Tibial artery (tissue), 4 donors: ENCODE measurements at places on chromosomes 5 and 9.
A peak's percentile ranks its signal among the peaks of the same experiment; 100 is the strongest.

DNA sequence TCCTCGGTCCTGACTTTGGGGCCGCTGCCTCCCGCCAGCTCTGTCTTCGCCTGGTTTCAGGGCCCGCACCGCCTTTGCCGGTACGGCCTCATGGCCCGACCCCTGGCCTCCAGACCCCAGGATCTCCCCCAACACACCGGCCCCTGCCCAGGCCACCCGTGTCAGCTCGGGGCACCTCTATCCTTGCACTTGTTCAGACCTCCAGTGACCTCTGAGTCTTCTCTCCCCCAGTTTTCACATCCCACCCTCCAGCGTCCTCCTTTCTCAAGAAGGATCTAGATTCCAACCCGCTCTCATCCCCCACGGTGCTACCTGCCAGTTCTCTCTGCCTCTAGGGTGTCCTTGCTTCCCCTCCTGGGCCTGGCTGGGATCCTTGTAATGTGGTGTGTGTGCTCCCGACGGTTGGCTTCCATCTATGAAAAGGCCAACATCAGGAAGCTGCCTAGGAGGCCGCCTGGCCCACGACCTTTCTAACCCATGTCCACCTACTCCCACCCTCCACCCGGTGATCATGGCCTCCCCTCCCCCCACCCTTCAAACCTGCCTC is 61.1 kb downstream of the SPATA31C2 start:
- H3K27ac ChIP-seq: peak overlapping the region; percentile 31
- no peaks in the 10 kb centered on the region for H3K4me1 ChIP-seq
- no peaks in the 10 kb centered on the region for H3K27me3 ChIP-seq
- DNase-seq: no peak
- no peaks in the 10 kb centered on the region for H3K36me3 ChIP-seq

GRCh38 chr9:98248737-98249474 is 6.5 kb downstream of the TBC1D2 start:
- peak overlapping the region; percentile 19 for H3K27ac ChIP-seq
- no peak overlapping the region for H3K4me3 ChIP-seq
- no peaks in the 10 kb centered on the region for H3K27me3 ChIP-seq
- no peaks in the 10 kb centered on the region for H3K4me1 ChIP-seq

- DNase-seq: no peak
- no peak overlapping the region for H3K4me3 ChIP-seq
- H3K27me3 ChIP-seq: no peaks in the 10 kb centered on the region
- H3K4me1 ChIP-seq: no peaks in the 10 kb centered on the region
Observed at GRCh38 chr9:117917873-117918272, 213.7 kb downstream of the TLR4 start.

GRCh38 chr9:9998491-9999287 is 614.1 kb downstream of the PTPRD start:
- no peaks in the 10 kb centered on the region for H3K4me1 ChIP-seq
- no peaks in the 10 kb centered on the region for H3K27me3 ChIP-seq
- no peaks in the 10 kb centered on the region for H3K36me3 ChIP-seq
- no peak overlapping the region for H3K27ac ChIP-seq

DNA sequence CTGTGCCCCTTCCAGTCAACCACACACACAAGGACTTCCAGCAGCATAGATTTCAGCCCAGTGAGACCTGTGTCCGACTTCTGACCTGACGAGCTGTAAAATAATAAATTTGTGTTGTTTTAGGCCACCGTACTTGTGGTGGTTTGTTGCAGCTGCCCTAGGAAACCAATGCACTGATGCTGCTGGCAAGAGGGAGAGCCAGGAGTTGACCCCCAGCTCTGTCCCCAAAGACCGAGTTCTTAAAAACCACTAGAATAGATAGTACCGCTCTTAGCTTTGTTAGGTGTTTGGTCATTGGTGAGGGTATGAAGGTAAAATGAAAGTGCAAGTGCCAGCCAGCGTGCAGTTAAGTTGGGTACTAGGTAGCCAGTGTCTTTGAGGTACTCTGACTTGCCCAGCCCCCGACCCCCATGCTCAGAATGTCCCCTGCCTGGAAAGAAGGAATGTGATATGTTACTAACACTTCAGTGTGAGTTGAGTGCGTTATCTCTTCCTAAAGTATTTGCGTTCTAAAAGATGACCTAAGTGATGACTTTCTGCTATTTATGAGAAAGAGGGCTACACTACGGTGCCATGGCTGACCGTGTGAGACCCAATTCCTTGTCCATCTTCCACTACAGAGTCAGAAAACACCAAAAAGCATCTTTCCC is 185.6 kb downstream of the AOPEP start:
- no peak overlapping the region for H3K27ac ChIP-seq
- H3K4me3 ChIP-seq: no peak overlapping the region
- no peaks in the 10 kb centered on the region for H3K36me3 ChIP-seq
- no peak for DNase-seq

DNA sequence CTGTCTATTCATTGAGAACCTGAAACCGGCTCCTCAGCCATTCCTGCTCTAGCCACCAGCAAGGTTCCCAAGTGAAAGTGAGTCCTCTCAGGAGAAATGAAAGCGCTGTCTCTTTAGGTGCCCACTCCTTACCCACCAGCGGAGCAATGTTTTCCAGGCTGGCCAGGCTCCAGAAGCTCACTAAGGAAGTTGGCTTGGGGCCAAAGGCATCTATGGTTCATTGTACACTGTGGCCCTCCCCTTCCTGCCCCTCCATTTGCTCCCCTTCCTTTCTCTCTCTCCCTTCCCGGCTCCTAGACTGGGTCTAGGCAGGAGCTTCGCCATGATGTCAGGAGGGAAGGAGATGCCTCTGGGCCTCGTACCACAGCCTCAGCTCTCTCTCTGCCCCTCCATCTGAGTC is 1.1 kb upstream of the GABRP start:
- H3K27ac ChIP-seq: no peak overlapping the region
- no peak overlapping the region for H3K4me3 ChIP-seq
- H3K4me1 ChIP-seq: no peaks in the 10 kb centered on the region

GRCh38 chr5:111756581-111757354 is at the start of gene NREP:
NREP (minus strand) TSS chr5:111757194; CDS start chr5:111755772, 1,422 bp downstream.
- H3K36me3 ChIP-seq: no peaks in the 10 kb centered on the region
- H3K4me3 ChIP-seq: peak within 1 kb of the TSS; percentile 62
- peaks cover 10% of the 10 kb centered on the region for H3K4me1 ChIP-seq
- H3K27me3 ChIP-seq: no peaks in the 10 kb centered on the region

GRCh38 chr9:708551-709432 is 132.7 kb upstream of the DMRT1 start:
- no peak for DNase-seq
- peak overlapping the region; percentile 52 for H3K4me3 ChIP-seq
- H3K27me3 ChIP-seq: no peaks in the 10 kb centered on the region
- peaks cover 24% of the 10 kb centered on the region for H3K36me3 ChIP-seq

DNA sequence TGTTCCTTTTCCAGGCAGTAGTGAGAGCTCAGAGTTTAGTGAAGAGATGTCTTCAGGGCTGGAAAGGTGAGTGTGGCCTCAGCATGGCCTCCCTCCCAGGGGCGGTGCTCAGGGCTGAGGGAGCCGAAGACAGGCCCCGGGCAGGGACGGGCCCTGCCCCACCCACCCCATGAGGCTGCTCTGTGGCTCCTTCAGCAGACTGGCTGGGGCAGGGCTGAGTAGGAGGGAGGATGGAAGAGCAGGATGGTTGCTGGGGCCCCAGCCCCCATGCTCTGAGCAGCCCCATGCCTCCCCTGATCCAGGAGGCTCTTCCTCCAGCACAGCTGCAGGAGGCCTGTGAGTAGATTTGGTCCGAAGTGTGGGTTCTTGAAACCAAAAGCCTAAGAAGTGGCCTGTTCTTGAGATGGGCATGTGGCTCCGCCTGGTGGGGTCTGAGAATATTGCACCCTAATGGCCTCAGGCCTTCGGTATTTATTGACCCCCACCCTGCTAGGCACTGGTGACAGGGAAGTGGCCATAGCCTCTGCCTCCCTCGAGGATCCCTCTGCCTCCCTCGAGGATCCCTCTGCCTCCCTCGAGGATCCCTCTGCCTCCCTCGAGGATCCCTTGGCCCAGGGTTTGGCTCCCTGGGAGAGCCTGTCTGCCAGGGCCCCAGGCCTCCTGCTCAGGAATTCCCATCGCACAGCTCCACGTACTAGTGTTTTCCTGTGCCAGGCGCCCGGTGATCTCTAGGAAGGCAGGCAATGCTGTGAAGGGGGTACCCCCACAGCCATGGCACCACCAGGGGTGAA is 65.4 kb upstream of the GARNL3 start:
- peaks cover 19% of the 10 kb centered on the region for H3K4me1 ChIP-seq
- H3K4me3 ChIP-seq: no peak overlapping the region
- H3K27me3 ChIP-seq: no peaks in the 10 kb centered on the region

DNA sequence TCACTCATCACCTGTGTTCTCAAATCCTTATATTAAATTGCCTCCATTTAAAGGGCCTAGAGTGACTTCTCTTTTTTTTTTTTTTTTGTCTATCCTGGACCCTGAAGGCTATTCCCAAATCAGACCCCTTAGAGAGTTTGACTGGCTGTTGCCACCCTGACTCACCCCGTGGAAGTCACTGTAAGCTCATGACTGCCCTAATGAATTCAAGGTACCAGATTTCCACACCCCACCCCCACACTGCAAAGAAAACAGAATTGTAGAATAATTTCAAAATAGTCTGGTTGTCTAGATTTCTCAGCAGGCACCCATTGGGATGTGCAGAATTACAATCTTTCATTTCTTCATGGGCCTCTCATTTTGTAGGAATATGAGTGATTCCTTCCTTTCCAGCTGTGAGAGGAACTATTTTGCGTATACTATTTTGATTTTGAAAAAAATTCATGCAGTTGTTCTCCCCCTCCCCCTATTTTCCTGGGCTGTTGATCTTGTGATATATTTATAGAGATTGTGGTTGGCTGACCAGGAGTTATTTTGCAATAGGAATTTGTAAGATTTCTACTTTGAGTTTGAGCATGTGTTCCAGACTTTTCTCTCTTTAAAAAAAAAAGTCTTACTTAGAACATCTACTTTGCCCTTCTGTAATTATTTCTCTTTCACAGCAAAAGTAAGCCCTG is 79.1 kb downstream of the ZNF618 start:
- DNase-seq: peak; percentile 77
- no peak overlapping the region for H3K4me3 ChIP-seq
- peak overlapping the region; percentile 84 for H3K27ac ChIP-seq
- H3K27me3 ChIP-seq: no peaks in the 10 kb centered on the region
- H3K36me3 ChIP-seq: no peaks in the 10 kb centered on the region

DNA sequence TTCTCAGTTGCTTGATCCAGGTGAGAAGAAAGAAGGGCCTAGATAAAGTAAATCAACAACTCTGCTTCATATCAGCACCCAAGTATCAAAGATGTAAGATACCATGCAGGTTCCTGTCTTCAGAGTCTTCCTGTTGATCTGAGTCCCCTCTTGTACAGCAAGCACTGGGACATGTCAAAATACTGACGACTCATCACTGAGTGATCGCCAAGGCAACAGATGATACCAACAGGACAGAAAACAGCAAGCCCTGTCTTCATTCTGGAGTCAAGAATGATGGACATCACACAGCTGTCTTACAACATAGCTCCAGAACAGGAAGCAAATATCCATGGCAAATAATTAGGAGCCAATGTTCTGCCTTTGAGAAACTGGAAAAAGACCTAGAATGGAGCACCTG is 83.7 kb downstream of the TARS1 start:
- H3K27me3 ChIP-seq: no peaks in the 10 kb centered on the region
- no peak for DNase-seq
- H3K27ac ChIP-seq: no peak overlapping the region
- H3K4me1 ChIP-seq: no peaks in the 10 kb centered on the region
- no peaks in the 10 kb centered on the region for H3K36me3 ChIP-seq

DNA sequence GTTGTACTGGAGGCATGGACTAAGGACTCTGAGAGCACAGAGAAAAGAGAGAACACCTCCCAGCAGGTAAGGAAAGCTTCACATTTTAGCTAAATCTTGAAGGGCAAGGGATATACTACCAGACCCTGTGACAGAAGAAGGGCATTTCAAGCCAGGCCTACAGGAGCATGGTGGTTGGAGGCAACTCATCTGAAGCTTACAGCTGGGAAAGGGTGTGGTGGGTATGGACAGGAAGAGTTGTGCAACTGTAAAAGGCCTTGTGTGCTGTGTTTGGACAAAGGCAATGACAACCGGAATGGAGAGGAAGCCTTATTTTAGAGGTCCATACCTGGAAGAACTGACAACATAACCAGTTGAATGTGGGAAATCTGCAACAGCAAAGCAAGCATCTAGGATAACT is 31.2 kb downstream of the NIPSNAP3B start:
- no peak overlapping the region for H3K4me3 ChIP-seq
- H3K4me1 ChIP-seq: no peaks in the 10 kb centered on the region
- peaks cover 92% of the 10 kb centered on the region for H3K36me3 ChIP-seq
- H3K27ac ChIP-seq: no peak overlapping the region
- DNase-seq: peak; percentile 39
- H3K27me3 ChIP-seq: no peaks in the 10 kb centered on the region

DNA sequence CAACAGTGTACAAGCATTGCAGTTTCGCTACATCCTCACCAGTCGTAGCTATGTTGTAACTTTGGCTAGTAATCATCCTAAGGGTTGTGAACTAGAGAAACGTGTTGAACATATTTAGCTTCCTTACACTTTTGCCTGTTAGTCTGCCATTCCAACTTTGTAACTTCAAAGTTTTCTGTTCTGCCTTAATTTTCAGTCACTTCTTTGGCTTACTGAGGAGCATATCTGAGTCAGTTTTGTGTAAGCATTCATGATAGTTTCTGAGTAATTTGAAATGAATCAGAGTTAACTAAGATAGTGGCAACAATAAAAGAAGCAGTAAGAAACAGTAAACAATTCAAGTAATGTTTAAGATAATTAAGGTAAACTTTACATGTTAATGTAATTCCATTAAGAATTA is 58.9 kb upstream of the MCCC2 start:
- peaks cover 11% of the 10 kb centered on the region for H3K36me3 ChIP-seq
- no peak overlapping the region for H3K27ac ChIP-seq
- DNase-seq: no peak
- no peak overlapping the region for H3K4me3 ChIP-seq

- no peak overlapping the region for H3K4me3 ChIP-seq
- no peaks in the 10 kb centered on the region for H3K36me3 ChIP-seq
- peaks cover 17% of the 10 kb centered on the region for H3K27me3 ChIP-seq
- no peaks in the 10 kb centered on the region for H3K4me1 ChIP-seq
Observed at GRCh38 chr5:135592312-135593045, 13.7 kb upstream of the CXCL14 start.

GRCh38 chr9:112002847-112003457 is 106.3 kb downstream of the UGCG start:
- H3K4me1 ChIP-seq: no peaks in the 10 kb centered on the region
- no peaks in the 10 kb centered on the region for H3K27me3 ChIP-seq
- H3K4me3 ChIP-seq: no peak overlapping the region
- H3K27ac ChIP-seq: no peak overlapping the region

GRCh38 chr5:84360056-84360455 is 24.6 kb downstream of the EDIL3 start:
- no peaks in the 10 kb centered on the region for H3K4me1 ChIP-seq
- no peak for DNase-seq
- H3K27me3 ChIP-seq: no peaks in the 10 kb centered on the region
- no peak overlapping the region for H3K4me3 ChIP-seq

GRCh38 chr5:162209005-162209605 is 141.5 kb downstream of the GABRG2 start:
- H3K27ac ChIP-seq: no peak overlapping the region
- H3K4me1 ChIP-seq: no peaks in the 10 kb centered on the region
- H3K36me3 ChIP-seq: no peaks in the 10 kb centered on the region
- H3K27me3 ChIP-seq: no peaks in the 10 kb centered on the region

DNA sequence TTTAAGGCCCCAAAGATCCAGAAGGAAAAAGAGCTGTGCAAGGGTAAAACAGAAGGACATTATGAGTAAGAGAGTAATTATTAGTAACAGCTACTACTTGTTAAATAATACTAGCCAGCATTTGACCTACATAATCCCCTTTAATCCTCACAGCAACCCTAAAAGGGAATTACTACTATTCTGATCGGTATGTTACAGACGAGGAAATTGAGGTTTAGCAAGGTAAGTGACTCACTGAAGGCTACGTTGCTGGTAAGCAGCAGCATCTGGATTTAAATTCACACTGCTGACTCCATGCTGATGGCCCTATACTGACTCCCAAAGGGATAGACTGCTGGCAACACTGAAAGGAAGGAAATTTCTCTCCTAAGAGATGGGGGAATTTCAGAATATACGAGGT is 3.7 kb upstream of the FSD1L start:
- H3K27me3 ChIP-seq: no peaks in the 10 kb centered on the region
- no peak overlapping the region for H3K27ac ChIP-seq
- no peak overlapping the region for H3K4me3 ChIP-seq
- peaks cover 7% of the 10 kb centered on the region for H3K4me1 ChIP-seq
